Non-pigmented ciliary epithelial cell (primary cell): ENCODE measurements at places on chromosomes 1 and 21.

DNA sequence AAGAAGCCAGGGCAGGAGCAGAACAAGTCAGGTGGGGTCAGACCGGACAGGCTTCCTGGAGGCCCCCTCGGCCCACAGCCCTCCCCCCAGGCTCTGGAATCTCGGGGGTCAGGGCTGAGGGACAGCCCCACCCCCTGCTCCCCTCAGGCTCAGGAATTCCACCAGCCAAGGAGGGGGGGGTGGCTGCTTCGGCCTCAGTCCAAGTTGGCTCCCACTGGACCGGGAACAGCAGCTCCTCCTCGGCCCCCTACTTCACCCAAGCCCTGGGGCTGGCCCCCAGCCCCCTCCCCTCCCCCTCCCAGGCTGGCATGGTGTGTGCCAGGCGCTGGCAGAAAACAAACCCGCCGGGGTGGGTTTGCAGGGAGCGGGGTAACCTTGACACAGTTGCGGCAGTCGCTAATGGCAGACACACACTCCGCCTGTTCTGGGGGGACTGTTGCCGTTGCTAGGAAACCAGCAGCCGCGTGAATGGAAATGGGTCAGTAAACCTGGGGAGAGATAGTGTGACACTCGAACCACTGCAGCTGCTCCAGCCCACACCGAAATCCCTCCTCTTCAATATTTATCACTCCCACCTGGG lies 32.4 kb downstream of the AHDC1 start:
- no peak for DNase-seq

- DNase-seq: no peak
Measured at GRCh38 chr1:115112496-115113375, 23.4 kb upstream of the TSPAN2 start.

- DNase-seq: no peak
Measured at GRCh38 chr1:50491142-50491541, 67.9 kb upstream of the DMRTA2 start.

- DNase-seq: no peak
Measured at GRCh38 chr1:227773558-227773957, 38.3 kb downstream of the SNAP47 start.

DNA sequence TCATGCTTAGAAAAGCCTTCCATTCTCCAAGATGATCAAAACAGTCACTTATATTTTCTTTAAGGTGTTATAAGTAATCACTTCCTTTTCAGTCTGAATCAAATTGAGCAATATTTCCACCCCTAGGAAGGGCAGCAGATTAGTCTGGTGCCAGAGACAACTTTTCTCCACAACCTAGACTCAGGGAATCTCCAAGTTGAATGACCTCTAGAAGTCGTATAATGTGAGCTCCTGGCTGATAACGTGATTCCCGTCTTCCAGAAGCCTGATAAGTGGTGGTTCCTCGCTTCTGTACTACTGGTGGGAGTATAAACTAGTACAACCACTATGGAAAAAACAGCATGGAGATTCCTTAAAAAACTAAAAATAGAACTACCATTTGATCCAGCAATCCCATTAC lies 178.4 kb upstream of the UBE2U start:
- no peak for DNase-seq

- DNase-seq: no peak
Measured at GRCh38 chr1:224201383-224201782, 18.3 kb downstream of the DEGS1 start.

- no peak for DNase-seq
Measured at GRCh38 chr1:22805672-22806038, 95.0 kb downstream of the EPHB2 start.

GRCh38 chr21:34603710-34604057 lies 11.2 kb downstream of the RCAN1 start:
- no peak for DNase-seq

DNA sequence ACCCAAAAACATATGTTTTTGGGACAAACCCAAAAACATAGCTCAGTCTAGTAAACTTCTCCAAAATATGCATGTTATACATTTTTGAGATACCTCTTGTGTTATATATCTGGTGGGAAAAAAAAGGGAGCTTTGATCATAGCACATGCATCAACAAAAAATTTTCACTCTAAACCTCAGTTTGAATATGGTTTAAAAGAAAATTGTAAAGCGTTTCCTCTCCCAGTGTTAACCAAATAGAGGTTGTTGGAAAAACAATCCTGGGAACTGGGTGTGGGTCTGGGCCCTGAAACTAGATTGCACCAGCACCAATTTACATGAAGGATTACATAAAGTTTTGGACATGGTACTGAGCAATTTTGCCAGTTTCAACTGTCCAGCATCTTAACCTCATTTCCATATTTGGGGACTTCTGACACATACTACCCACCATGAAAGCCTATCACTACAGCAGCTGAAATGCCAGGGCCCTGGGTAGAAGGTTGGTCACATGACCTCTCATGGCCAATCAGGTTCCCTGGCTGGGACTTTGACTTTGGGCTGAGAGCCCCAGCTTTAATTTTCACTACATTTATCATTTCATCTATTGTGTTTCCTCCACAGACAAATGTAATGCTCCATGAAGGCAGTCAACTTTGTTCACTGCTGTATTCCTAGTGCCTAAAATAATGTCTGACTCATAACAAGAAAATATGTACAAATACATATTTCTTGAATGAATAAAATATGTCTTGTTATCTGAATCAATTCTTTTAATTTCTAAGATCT lies 150.7 kb downstream of the SETD4 start:
- DNase-seq: no peak

DNA sequence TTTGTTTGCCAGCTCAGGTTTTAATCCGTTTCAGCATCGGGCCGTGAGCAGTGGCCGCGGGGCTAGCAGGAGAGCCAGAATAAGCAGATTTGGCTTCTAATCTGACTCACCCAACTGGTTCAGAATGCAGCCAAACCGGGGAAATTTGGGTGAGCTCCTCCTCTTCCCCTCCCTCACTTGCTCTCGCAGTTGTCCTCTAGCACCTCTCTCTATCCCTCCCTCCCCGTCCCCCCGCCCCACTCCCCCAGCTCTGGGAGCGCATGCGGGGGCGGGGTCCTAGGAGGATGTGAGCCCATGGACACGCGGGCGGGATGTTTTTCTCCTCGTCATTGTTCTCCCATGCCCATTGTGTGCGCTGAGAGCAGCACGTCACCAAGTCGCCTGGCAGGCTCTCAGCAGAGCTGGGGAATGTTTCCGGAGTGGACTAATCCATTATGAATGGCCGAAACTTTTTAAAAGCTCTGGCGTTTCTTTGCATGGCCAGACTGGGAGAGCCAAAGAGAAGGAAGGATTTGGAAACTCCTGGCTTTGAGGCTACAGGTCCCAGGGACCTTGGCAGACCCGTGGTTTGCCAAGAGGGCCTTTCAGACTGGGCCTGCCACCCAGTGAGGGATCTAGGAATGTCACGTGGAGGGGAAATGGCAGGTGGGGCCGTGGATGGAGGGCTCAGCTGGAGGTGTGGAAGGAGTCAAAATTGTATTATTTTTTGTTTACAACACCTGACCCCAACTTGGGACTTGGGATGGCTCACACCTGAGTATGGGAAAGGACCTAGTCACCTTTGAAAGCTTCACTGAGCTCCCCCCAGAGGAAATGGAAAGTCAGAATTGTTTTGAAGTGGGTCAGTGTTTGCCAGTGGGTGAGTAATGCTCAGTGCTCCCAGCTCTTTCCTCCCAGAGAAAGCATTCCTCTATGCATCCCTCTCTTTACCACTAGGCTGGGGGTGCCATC lies 39.2 kb downstream of the CDK18 start:
- peak; percentile 50 for DNase-seq

GRCh38 chr1:229067546-229067945 lies 203.4 kb upstream of the RAB4A start:
- DNase-seq: no peak

GRCh38 chr1:180863158-180863775 lies 49.4 kb upstream of the KIAA1614 start:
- DNase-seq: no peak

DNA sequence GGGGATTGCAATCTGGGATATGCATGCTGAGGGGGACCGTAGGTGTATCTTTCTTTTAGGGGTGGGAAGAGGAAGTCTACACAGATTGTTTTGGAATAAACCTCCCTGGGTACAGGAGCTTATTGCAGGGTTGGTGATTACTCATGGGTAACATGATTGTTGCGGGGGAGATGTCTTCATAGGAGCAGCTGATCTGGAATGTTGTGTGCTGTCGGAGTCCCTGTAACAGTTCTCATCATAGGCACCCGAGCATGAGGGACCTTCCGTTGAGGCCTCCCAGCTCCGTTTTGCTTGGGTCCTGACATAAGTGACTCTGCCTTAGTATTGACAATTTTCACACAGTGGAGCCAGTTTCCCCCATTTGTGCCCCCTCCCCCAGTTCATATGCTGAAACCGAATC lies 4.2 kb upstream of the PRXL2B start:
- DNase-seq: no peak

DNA sequence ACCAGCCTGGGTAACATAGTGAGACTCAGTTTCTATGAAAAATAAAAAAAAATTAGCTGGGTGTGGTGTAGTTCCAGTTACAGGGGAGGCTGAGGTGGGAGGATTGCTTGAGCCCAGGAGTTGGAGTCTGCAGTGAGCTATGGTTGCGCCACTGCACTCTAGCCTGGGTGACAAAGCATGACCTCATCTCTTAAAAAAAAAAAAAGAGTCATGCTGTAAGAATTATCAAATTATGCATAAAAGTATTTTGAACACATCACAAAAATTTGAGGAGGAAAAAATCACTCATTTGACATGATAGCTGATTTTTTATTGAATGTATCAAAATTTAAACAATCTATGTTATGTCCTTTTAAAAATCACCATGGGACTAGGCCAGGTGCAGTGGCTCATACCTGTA lies 17.8 kb downstream of the CCDC30 start:
- no peak for DNase-seq

DNA sequence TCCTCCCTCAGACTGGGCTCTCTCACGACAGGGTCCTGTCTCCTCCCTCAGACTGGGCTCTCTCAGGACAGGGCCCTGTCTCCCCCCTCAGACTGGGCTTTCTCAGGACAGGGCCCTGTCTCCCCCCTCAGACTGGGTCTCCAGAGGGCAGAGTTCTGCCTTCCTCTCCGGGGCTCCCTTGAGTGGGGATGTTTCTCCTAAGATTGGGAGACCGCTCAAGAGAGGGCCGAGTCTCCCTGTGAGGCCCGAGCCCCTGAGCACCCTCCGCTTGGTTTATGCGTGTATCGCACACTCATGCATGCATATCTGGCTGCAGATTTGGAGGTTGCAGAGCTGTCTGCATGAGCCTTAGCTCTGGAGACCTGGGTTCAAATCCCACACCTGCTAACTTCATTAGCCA lies 39.3 kb upstream of the CSF3R start:
- no peak for DNase-seq

GRCh38 chr1:54379555-54380289 lies 26.5 kb downstream of the SSBP3 start:
- no peak for DNase-seq

GRCh38 chr1:14466006-14466405 lies 132.5 kb upstream of the KAZN start:
- no peak for DNase-seq

GRCh38 chr1:25549273-25550154 lies 6.1 kb downstream of the LDLRAP1 start:
- no peak for DNase-seq

GRCh38 chr1:114691061-114691460 lies 4.3 kb downstream of the AMPD1 start:
- DNase-seq: no peak

- DNase-seq: no peak
Measured at GRCh38 chr1:25004355-25004754, 74.3 kb upstream of the RUNX3 start.

- DNase-seq: no peak
Measured at GRCh38 chr1:95948023-95948422, 714.0 kb downstream of the RWDD3 start.

DNA sequence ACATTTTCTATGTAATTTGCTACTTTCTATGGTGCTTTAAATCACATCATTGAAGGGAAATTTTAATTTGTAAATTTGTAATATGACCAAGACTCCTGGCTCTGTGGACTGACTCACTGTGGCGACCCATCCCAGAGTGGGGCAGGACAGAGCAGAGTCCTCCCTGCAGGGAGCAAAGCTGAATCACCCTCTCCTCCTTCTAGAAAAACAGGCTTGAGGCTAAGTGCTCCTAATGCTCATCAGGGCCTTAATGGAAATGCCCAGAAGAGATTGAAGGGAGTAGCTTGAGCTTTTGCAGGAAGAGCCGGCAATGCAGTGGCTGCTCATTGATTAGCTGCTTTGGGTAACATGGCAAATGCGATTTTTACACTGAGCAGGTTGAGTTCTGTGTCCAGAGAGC lies 16.8 kb downstream of the S100A10 start:
- no peak for DNase-seq

GRCh38 chr1:101929343-101929742 lies 67.4 kb downstream of the OLFM3 start:
- no peak for DNase-seq
